ENCODE measurements at places on chromosomes 3 and 15.

DNA sequence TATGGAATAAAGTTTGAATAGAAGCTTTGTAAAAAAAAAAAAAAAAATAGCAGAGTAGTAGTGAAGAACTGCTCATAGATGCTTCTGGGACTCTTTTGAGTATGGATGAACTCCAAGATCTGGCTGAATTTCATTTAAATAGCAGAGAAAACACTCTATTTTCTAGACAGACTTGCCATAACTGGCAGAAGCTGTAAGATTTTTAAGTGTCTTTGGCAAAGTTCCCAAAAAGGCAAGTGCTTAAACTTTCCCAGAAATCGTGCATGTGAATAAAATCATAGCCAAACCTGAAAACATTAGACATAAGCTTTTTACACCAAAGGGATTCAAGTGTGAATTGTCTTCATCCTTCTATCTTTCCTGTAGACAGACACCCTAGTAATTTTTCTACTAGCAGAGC, 110.3 kb upstream of the MITF start:
- no peak for DNase-seq

GRCh38 chr15:92797168-92798052, 102.7 kb upstream of the CHD2 start:
- no peak for DNase-seq

DNA sequence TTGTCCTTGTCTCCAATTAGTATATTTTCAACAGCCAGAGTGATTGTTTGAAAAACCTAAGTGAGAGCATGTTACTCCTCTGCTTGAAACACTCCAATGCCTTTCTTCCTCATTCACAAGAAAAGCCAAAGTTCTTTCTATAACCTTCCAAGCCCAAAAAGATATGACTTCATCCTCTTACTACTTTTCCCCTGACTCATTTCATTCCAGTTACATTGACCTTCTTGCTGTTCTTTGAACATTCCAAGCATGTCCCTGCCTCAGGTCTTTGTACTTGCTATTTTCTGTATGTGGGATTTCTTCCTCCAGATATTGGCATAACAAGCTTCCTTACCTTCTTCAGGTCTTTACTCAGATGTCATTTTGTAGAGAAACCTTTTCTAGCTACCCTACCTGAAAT, 28.3 kb downstream of the EHHADH start:
- DNase-seq = no peak

DNA sequence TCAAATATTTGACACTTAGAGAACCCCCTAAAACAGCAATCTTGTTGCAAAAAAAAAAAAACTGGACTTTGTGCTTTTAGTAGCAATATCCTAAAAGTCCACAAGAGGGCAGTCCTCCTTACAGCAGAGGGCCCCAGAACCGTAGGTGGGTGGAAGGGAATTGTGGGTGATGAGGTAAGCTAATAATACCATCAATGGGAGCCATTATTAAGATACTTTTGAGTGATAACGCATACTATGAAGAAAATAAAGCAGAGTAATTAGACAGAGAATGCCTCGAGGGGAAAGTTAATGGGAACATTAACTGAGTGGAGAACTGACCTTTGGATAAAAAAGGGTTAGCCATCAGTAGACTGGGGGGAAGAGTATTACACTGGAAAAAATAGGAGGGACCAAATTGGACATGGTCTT, 229.9 kb downstream of the THRB start:
- DNase-seq = no peak

DNA sequence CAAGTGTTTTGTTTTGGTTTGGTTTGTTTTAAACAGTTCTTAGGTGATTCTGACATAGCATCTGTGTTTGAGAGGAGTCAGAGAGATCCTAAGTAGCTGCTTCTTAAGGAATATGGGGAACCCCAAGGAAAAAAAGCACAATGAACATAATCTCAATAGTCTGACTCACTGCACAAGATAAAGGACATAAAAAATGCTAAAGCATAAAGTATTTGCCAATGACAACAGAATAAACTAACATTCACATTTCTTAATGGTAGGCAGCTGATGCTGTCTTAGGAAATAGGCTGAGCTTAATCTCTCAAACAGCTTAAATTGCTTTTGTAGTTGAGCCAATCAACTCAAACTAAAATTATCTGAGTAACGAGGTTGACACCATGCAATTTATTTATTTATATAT, 2.9 kb downstream of the NCEH1 start:
- DNase-seq = no peak

- DNase-seq = no peak
Measured at GRCh38 chr3:66106788-66107187, 68.1 kb upstream of the MAGI1 start.

DNA sequence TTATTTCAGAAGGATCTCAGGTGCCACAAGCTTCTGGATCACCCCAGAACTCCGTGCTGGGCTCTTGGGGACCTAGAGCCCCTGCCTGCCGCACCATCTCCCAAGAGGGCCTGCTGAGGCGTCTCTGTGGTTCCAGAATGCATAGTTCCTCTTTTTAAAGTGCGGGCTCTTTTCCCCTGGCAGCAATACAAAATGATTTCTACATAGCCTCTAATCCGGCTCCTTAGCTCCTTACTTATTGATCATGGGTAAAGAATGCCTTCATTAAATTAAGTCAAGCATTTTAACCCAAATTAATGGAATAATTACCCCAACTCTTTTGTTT, 121.9 kb downstream of the ATP10A start:
- no peak for DNase-seq

- DNase-seq = no peak
Measured at GRCh38 chr15:44811337-44811736, 75.0 kb downstream of the TRIM69 start.

- DNase-seq = no peak
Measured at GRCh38 chr15:92725171-92725570, 69.6 kb upstream of the FAM174B start.

DNA sequence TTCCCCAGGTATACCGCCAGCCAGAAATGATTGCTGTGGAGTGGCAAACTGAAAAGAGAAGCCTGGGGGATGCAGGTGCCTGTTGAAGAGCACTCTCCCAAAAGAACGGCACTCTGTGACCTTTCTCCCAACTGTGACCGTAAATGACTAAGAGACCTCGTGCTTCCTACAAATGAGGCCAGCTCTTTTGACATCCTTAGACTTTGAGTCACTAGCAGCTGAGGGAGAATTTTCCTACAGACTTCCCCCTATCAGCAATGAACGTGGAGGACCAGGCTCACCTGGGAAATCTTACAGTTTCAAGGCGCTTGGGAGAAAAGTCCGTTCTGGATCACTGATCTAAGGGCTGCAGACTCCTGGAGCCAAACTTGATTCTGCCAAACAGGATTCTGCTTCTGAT, 8.6 kb downstream of the AQP9 start:
- no peak for DNase-seq

GRCh38 chr3:70646635-70647034, 334.2 kb upstream of the MDFIC2 start:
- no peak for DNase-seq

GRCh38 chr3:50587806-50588758, 18.8 kb downstream of the HEMK1 start:
- no peak for DNase-seq

DNA sequence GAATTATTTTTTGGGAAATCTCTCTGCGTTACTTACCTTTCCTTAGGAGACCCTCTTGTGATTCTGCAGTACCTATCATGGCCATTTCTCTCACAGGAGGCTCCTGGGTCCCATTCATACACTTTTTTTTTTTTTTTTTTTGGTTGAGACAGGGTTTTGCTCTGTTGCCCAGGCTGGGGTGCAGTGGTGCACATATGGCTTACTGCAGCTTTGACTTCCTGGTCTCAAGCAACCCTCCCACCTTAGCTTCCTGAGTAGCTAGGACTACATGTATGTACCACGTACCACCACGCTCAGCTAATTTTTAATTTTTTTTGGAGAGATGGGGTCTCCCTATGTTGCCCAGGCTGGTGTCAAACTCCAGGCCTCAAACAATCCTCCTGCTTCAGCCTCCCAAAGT, 36.1 kb downstream of the TRAK1 start:
- DNase-seq = no peak

GRCh38 chr3:25429361-25430286, 1.6 kb downstream of the RARB start:
- DNase-seq = no peak

DNA sequence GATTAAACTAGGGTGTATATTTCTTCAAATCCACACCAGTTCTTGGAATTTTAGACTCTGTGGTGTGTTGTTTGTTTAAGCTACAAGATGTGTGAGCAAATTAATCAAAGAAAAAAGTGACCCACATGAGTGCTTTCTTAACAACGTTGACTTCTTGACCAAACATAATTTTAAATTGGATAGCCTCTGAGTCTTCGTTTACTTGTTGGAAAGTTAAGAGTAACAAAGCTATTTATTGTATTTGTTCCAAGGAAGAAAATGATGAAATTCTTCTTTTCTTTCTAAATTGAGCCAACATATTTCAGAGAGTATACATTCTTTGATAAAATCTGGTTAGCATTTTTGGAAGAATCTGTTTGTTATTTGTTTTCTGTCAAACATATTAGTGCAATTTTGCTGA, 99.9 kb upstream of the IGSF10 start:
- no peak for DNase-seq

DNA sequence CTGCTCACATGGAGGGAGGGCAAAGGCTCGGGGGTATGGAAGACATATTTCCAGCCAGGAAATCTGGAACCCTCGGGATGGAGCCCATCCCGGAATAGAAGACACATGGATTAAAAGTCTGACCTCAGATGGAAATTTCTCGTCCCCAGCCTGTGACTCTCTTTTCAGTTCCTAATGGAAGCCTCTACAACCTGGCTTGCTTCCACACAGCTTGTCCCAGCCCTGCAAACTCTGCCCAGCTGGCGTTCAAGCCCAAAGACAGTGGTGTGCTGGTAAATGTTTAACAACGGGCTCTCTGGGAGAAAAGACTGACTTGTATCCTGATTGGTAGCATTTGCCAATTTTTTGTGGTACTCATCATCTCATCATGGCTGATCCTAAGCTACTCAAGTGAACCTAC, 35.6 kb upstream of the TLE3 start:
- no peak for DNase-seq

- DNase-seq = peak; percentile 41
Measured at GRCh38 chr15:78321041-78321570, 19.0 kb upstream of the CRABP1 start.

GRCh38 chr3:9088441-9089353, 125.4 kb upstream of the RAD18 start:
- no peak for DNase-seq

GRCh38 chr3:126465928-126466544, 9.7 kb downstream of the ZXDC start:
- peak; percentile 82 for DNase-seq

DNA sequence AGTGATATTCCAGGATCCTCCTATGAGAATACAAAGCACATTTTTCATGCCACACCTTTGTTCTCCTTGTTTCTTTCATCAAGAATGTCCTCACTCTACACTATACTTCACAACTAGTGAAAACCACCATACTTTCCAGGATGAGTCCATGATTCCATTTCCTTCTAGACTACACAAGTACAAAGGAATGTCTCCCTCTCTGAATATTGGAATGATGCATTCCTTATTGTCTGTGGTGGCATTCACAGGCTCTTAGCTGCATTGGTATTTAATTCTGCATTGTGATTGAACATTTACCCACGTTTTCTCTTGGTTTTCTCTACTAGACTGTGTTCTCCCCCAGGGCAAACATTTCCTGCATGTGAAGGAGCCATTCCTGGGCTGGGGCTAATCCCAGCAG, 217.5 kb downstream of the RAP2B start:
- no peak for DNase-seq

GRCh38 chr3:197468866-197469382, 86.8 kb downstream of the BDH1 start:
- peak; percentile 18 for DNase-seq

DNA sequence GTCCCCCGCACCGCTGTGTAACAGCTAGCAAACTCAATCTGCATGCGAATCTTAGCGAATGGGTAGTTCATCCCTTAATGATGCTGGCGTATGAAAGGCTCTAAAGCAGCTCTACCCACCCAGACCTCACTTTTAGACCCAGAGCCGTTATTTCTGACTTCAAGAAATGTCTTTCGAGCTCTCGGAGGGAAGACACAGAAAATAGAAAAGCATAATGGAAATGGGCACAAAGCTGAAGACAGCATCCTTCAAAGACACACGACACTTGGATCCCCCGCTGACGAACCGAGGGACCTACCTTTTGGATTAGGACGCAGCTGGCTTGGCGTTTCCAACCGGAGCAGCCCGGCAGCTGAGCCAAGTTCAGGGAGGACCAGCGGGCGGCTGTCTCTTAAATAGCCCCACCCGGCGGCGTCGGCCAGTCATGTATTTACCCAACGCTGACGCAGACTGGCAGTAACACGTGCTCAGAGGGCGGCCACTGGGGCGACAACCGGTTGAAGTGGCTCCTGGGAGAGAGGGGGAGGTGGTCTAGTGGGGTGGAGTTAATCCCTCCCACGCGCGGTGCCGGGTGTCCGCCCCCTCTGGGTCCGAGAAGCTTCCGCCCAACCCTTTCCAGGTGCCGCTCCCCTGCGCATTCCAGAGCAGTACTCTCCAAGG, 1.5 kb downstream of the CCK start:
- no peak for DNase-seq

GRCh38 chr3:71219744-71220638, 363.5 kb downstream of the FOXP1 start:
- no peak for DNase-seq

DNA sequence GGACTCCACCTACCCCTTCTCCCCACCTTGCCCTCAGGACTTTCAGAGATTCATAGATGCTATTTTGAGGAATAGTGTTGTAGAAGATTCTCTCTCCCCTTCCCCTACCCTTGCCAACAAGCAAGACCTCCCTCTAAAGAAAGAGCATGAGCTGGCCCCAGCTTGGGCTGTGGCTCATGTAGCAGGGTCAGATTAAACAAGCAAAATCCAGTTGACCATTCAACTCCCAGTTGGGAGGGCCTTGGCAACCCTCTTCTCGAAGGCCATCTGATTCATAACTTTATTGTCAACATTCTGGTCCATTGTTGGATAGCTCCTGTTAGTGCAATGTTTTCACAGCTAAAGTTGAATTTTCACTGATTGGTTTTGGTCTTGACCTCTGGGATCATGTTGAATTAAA, 41.1 kb downstream of the TNFAIP8L3 start:
- DNase-seq = no peak

- no peak for DNase-seq
Measured at GRCh38 chr3:175486255-175486654, 627.1 kb downstream of the NAALADL2 start.

DNA sequence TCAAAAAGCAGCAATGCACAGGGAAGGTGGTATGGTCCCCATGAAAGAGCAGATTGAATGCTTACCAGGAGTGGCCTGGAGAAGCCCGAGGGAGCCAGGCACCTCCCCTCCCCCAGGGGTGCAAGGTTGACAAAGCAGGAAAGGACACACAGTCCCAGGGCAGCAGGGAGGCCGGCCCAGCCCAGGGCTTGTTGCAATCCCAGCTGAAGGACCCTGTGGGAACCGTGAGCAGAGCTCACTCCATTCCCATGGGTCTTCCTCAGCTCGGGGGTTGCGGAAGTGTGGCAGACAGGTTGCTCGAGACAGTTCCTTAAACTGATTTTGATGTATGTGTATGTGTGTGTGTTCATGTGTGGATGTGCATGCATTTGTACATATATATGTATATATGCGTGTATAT, 15.8 kb downstream of the UROC1 start:
- DNase-seq = no peak

Data from spleen (tissue), 13 donors.